Right lung (tissue), 10 donors: ENCODE measurements at places on chromosomes 13 and 19. TPM values are rescaled to one million over a fixed set of nuclear protein-coding genes. Genes with fewer than 3 reads are reported as not detected.

KIR3DL1 gene
- 0.12 TPM for polyA plus RNA-seq

NFKBIB gene
- 4.7 TPM for polyA plus RNA-seq

EBI3 gene
- polyA plus RNA-seq = 0.87 TPM

DAND5 gene
- polyA plus RNA-seq = 0.30 TPM

KLK15 gene
- polyA plus RNA-seq = not detected

ZNF536 gene
- 2.6 TPM for polyA plus RNA-seq

SBSN gene
- not detected for polyA plus RNA-seq

CEP89 gene
- polyA plus RNA-seq = 32.4 TPM

NHLRC3 gene
- 44.6 TPM for polyA plus RNA-seq

ATXN8OS gene
- polyA plus RNA-seq = not detected

REXO1 gene
- polyA plus RNA-seq = 29.4 TPM

ZDHHC20 gene
- 67.1 TPM for polyA plus RNA-seq

MAST1 gene
- polyA plus RNA-seq = 2.1 TPM
